NCI-H82 (cell line): ENCODE measurements at places on chromosomes 4 and X.
A peak's percentile ranks its signal among the peaks of the same experiment; 100 is the strongest.

DNA sequence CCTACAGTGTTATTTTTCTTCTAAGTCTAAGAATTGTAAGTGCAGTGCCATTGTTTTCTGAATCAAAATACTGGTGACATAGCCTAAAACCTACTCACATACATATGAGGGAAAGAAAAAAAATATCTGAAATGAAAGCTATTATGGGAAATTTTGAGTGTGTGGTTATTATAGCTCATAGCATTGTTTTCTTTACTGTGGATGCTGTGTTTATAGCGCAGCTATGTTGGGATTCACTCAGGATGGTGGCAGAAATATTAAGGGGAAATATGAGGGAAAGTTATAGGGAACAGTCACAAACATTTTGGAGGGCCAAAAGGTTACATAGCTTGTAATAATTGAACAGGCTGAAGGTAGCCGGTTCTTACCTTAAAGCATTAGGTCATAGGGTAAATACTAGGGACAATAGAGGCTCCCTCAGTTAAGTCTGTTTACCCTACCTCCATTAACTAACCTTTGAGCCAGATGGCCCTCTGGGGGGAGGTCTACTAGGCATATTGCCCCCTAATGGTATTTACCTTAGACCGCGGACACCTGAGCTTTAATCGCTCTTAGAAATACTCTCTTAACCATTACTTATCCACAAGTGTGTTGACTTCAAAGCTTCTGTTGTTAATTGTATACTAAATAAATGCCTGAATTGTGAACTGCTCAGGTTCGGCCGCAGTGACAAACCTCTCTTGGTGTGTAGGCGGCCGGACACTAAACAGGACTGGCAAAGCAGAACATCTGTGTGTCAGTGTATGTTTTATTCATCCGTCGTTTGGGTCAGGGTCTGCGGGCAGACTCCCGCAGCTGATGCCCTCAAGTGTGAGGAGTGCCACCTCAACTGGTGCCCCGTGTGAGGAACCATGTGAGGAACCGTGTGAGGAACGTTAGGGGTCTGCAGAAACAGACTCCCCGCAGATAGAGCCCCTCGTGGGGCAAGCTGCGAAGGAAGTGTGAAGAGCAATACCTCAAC, 21.3 kb upstream of the SULT1B1 start:
- DNase-seq, result peak; percentile 65

DNA sequence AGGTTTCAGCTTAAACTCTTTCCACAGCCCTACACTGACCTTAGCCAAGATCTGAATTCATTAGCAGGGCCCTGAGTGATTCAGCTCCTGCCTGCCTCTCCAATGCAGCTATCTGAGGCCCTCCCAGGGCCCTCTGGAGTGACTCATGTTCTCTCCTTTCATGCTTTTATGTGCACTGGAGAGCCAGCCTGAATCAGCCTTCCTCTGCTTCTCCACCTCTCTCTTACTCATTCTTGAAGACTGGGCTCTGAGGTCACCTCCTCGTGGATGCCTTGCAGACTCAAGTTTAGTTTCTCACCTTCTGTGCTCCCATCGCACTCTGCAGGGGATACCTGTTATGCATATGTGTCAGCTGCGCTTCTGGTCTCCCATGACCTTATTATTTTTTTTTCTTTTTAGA, 3.1 kb upstream of the OCIAD2 start:
- no peak for DNase-seq

DNA sequence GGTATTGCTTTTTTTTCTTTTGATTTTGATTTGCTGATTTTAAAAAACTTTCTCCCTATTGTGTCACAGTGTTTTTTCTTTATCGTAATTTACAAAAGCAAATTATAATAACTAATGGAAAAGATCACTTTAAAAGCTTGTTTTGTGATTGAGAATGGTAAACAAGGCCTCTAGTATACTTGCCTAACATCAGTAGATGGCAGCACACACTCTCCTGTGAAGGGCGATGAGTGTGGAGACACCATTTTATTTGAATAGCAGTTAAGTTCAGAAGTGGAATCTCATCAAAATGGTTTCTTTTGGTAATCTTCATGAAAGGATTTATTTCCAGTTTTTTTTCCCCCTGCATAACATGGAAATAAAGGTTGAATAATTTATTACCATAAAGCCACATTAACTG, 72.3 kb downstream of the PAK3 start:
- peak; percentile 53 for DNase-seq

DNA sequence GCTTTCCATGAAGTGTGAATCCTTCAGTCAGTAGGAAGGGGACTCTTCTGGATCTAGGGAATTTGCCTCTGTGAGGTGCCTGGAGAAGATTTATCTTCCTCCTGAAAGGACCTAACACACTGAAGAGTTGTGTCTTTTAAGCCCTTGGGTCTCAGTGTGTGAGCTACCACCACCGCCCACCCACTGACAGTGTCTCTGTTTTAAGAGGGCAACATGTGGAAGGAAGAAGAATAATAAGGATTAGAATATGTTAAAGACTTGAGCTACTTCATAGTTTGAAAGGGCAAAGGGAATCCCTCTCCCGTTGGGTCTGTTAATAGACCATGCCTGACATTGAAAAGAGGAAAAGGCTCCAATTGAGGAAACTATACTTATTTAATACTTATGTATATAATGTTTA, 64.3 kb upstream of the TLR2 start:
- DNase-seq, result no peak

GRCh38 chr4:94216394-94216793, 8.7 kb downstream of the SMARCAD1 start:
- no peak for DNase-seq

- peak; percentile 23 for DNase-seq
These were observed 21.7 kb upstream of the CD38 start for GRCh38 chr4:15756361-15756861.

- DNase-seq, result no peak
These were observed 18.3 kb downstream of the HADH start for GRCh38 chr4:108007984-108008383.

- DNase-seq, result no peak
These were observed 81.9 kb upstream of the PDHA2 start for GRCh38 chr4:95758001-95758400.
